ENCODE measurements at places on chromosomes 1 and 21.
A peak's percentile ranks its signal among the peaks of the same experiment; 100 is the strongest.

- DNase-seq = no peak
These were observed 75.2 kb downstream of the PTPRU start for GRCh38 chr1:29311352-29312030.

DNA sequence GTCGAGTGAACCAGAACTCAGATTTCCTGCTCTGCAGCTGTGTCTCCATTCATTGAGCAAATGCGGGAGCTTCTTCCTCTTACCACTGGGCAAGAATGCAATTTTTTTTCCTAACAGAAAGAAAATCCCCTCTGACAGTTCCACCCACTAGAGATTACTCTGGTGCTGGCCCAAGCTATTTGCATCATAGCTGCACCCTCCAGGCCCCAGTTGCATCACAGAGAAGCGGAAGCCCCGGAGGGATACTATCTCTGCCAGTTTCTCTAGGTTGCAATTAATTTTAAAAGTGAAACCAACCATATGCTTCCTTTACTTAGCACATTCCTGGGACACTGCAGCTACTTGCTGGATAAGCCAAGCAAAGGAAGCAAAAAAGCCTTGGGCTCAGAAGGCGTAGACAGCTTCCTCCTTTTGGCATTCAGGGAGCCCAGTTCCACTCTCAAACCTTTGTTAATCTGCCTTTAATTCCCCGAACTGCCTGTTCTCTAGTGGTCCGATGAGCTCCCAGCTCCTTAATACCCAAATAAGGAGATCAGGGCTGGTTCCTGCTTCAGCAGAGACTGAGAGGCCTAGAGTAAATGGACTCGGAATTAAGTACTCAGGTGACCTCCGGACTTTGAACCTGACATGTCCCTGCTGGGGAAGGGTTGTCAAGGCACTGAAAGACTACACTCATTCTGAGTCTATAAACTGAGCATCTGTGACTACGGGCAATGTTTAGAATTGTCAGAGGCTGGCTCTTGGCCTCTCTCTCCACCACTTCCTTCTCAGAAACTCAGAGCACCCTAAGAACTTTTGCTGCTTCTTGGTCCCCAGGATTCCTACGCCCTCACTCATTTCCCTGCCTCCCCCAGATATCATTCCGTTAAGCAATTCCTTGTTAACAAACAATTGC lies 72.5 kb upstream of the TNFSF18 start:
- DNase-seq = no peak

GRCh38 chr1:61042466-61043009 lies 39.8 kb upstream of the NFIA start:
- DNase-seq = no peak

DNA sequence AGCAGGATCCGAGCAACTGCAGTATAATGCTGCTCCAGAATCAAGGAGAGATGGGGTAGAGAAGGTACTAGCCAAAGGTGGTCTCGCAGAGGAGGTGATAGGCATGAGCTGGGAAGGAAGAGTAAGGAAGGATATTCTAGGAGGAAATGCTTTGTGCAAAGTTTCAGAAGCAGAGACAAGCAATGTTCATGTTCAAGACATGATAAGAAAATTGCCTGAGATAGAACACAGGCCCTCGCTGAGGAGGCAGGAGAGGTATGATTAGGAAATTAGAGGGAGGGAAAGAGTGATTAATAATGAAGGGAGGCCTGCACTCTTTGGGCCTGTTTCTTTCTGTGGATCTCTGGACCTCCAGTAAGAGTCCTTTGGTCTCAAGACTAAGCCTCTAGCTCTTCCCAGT lies 12.9 kb upstream of the ETV3 start:
- no peak for DNase-seq

- DNase-seq = no peak
These were observed 63.1 kb downstream of the ATP5PO start for GRCh38 chr21:33852485-33852884.

DNA sequence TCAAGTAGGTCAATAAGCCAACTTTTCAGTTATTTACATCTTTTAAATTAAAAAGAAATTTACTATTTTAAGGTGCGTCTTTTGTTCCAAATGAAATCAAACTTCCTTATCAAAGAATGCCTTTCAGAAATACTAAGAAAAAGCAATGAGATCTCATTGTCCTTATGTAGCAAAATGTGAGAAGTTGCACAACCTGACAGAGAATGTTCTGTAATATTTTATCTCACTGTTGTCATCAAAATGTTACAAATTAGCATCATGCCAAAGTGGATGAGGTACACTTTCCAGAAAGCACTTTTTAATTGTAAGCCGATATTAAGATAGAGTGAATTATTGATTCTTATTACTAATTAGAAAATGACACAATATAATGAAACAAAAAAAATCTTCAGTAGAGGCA lies 50.4 kb downstream of the KCNT2 start:
- DNase-seq = no peak

GRCh38 chr1:16122916-16123315 lies 33.0 kb downstream of the EPHA2 start:
- no peak for DNase-seq

DNA sequence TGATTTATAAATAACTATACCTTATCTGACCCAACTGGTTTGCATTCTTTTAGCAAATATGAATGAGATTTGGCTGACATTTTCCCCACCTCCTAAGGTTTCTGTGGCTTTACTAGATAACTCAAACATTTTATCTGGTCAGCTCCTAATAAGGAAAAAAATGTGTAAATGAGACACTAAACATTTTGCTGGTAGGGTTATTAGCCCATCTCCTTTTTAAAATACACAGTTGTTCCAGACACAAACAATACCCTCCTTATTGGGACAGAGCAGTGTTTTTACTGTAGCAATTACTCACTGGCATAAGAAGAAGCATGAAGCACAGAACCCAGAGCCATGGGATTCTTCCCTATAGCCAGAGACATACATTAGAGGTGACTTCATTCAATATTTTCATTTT lies 53.8 kb upstream of the NUF2 start:
- no peak for DNase-seq

- peak; percentile 58 for DNase-seq
These were observed at the start of gene CCDC28B for GRCh38 chr1:32200226-32201010. CCDC28B (plus strand) TSS chr1:32200595; CDS start chr1:32201936, 1,341 bp downstream.

GRCh38 chr1:40646315-40646714 lies 19.2 kb downstream of the RIMS3 start:
- no peak for DNase-seq

DNA sequence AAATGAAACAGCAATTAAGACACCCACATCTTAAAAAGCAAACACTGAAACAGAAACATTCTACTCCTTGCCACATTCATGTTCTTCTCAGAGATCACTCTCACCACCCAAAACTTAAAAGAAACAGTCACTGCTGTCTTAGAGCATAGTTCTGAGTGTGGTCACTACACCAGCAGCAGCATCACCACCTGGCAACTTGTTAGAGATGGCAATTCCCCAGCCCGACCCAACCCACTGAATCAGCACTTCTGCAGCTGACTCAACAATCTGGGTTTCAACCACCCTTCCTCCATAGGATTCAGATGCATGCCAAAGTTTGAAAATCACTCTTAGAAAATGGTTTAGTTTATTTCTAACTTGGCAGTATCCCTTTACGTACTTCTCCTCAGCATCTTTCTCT lies 126.1 kb downstream of the CDC42BPA start:
- peak; percentile 5 for DNase-seq

DNA sequence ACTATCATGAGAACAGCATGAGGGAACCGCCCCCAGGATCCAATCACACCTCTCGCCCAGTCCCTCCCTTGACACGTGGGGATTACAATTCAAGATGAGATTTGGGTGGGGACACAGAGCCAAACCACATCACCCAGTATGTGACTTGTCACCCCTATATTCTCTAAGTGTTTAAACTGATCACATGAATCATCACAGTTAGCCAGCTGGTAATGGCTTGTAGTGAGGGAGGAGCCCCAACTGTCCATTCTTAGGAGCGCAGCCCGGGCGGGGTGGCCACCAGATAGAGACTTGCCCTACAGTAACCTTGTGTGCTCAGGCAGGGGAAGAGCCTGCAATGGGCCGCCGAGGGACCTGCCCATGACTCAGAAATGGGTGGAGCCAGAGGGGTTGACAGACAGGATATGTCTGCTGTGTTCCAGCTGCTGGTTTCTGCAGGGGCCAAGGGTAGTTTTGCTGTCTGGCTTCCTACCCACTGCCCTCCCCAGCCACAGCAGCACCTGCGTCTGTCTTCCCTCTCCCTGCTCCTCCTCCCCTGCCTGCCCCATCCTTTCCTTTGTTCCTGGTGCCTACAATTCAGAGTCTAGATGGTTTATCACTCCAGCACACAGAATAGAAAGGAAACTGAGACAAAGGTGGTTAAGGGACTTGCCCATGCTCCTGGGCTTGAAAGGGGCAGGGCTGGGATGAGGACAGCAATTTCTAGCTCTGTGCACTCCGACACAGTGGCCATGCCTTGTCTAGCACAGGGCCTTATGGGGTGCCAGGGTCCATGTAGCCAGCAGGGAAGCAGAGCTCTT lies 9.2 kb downstream of the ABCG1 start:
- DNase-seq = no peak

DNA sequence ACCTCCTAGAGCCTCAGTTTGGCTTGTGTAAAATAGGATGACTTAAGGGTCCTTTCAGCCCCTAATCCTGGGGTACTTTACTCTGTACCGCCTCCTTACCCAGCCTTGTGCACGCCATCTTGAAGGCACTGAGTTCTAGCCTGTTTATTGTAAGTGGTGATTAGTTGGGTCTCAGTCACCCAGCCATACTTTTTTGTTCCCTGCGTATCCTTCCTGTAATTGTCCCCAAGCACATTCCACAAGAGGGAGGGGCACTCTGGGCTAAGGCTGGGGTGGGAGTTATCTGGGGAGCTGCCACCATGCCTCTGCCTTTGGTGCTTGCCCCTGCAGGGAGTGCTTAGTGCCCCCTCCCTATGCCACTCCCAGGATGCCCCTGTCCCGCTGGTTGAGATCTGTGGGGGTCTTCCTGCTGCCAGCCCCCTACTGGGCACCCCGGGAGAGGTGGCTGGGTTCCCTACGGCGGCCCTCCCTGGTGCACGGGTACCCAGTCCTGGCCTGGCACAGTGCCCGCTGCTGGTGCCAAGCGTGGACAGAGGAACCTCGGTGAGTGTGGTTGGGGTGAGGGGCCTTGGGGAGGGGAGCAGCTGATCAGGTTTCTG lies 856 bp downstream of the FDPS start:
- DNase-seq = peak; percentile 44

DNA sequence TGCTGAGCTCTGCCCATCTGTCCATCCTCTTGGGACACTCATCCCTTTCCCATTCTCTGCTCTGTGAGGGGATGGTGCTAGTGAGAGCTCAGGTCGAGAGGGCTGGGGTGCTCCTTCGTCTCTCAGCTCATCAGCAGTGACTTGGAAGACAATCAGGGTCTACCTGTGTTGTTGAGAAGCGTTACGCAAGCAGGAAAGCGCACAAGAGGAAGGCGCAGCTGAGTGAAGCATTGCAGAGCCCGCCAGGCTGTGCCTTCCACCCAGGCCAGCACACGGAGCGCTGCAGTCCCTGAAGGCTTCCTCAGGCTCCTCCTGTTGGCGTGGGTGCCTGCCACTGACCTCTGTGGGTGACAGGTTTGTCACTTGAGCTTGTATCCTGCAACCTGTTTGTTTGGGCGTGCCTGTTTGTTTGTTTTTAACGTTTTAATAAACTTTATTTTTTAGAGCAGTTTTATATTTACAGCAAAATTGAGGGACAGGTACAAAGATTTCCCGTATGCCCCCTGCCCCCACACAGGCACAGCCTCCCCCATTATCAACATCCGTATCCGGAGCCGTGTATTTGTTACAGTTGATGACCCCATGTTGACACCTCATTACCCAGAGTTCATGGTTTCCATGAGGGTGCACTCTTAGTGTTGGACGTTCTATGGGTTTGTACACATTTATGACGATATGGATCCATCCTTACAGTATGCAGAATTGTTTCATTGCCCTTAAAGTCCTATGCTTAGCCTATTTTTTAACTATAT lies 36.7 kb downstream of the ADARB1 start:
- no peak for DNase-seq

DNA sequence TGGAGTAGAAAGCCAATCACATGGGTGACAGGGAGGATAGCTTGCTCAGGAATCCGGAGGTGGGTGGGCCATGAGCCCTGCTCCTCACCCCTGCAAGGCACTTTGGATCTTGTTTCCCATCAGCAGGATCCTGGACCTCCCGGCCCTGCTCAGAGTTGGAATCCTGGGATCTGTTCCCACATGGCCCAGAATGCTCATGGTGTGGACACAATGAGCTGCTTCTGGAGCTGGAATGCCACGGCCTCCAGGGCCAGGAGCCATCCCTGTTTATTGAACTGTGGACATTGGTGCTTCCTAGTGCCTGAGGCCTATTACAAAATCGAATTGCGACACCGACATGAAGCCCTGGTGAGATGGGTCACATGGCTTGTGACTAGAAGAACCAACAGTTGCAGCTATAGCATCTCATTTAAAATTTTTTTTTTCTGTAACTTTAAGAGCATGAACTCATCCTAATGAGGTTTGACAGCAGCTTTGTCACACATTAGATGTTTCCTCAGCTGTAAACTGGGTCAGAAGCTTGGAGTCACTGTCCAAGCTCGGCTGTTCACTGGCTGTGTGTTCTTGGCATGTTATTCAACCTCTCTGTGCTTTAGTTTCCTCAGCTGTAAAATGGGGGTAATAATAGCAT lies 40.4 kb upstream of the GOLT1A start:
- no peak for DNase-seq

DNA sequence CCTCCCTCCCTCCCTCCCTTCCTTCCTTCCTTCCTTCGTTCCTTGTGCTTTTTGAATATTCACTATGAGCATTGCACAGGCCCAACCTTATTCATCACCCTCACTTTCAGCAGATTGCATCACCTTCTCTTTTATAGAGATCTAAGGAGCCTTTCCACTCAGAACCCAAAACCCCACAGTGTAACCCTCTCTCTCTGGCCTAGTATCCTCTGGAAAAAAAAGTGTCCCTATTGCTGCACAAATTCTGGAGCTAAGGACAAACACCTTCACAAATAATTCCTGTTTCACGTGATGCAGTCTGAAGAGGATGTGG lies 25.6 kb downstream of the OR10J5 start:
- no peak for DNase-seq

Data from NCI-H446 (cell line).